Stimulated activated CD8-positive, alpha-beta memory T cell treated with anti-CD3 and anti-CD28 coated beads, Interleukin-7, amount 100 ng/mL, for 24 hours (primary cell): ENCODE measurements at places on chromosomes 5 and 9.

DNA sequence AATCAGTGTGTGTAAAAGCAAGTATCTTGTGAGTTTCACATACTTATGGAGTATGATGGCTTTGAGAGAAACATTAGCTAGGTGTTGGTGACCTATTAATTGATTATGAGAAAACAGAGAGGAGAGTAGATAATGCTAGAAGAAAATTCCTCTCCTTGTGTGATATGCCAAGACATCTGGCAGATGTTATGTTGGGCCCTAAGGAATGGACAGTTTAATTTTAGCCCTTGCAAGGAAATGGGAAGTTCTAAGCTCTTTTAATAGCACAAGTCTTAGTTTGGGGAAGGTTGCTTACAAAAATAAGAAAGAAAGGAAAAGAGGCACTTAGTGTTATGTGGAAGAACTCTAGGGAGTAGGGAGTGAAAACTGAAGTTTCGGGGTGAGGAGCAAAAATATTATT is 5.1 kb downstream of the ZNF462 start:
- DNase-seq: no peak

- DNase-seq: no peak
Observed at GRCh38 chr5:24539613-24540012, 105.2 kb downstream of the CDH10 start.

- no peak for DNase-seq
Observed at GRCh38 chr5:6840136-6840793, 127.0 kb downstream of the TENT4A start.

DNA sequence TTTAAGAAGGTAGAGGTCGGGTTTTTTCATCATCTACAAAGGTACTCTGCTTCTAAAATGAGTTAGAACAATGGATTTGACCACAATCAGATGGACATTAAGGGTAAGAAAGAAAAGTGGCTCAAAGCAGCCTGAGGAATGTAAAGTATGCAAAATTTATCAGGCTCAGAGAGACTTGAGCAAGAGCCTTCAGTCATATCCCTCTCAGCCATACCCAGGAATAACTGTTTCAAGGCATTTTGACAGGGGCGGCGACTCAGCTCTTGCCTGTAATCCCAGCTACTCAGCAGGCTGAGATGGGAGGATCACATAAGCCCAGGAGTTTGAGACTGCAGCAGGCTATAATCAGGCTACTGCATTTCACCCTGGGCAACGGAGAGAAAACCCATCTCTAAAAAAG is 38.8 kb upstream of the ANXA2R start:
- DNase-seq: no peak

- DNase-seq: no peak
Observed at GRCh38 chr5:140060816-140061215, 17.7 kb upstream of the NRG2 start.

DNA sequence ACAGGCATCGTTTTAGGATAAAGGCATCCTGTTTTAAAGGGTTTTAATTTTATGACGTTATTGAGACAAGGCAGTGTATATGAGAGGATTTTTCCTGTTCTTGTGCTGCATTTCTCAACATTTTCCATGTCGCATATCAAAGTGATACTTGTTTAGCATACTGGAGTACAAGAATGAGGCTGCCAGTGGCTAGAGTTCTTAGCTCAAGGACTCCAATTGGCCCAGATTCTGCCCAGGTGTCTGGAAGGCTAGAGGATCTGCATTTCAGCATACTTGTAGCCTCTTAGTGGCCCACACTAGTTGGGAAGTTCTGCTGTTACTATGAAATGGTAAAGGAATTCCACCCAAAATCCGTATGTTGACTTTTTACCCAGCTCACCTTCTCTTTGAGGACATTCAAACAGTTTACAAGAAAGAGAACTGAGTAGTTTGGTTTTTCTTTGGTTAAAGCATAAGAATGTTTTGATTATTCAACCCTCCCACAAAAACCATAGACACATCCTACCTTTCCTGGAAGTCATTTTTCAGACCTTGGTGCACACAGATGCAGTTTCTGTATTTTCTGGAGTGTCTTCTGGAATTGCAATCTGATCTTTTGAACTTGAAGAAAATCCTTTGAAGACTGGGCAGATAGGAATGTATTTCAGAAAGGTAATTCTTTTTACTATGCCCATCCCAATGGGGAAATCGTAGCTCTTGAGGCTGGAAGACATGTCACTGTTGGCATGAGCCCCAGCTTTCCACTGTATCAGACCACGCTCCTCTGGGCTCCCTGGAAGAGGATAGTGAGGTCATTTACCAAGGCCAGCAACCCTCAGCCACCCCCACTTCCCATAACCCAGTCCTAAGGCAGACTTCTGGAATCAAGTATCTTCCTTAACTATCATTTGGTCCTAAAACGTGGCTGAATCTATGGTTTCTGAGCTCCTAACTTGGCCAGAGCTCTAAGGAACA is 11.3 kb downstream of the SLC23A1 start:
- no peak for DNase-seq

- no peak for DNase-seq
Observed at GRCh38 chr9:114884787-114885452, 45.5 kb downstream of the TNFSF8 start.

DNA sequence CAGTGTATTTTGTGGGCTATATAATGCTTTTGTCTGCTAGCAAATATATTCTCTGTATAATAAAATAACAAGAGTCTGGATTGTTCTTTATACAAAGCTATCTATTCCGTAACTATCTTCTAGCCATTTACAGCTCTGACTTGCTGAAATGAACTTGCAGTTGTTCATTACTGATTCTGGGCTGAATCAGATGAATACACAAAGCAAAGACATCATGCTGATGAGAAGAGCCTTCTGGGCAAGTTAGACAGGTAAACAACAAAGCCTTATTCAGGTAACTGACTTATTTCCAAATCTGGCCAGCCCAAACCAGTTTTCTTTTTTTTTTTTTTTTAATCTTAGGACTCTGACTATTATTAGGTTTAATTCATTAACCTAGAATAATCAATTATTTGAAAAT is 255.5 kb downstream of the KIAA0825 start:
- DNase-seq: no peak

- no peak for DNase-seq
Observed at GRCh38 chr9:36039696-36040095, 3.0 kb downstream of the RECK start.

GRCh38 chr5:118519466-118519865 is 468.9 kb downstream of the DTWD2 start:
- DNase-seq: no peak

GRCh38 chr9:126159430-126160060 is 167.1 kb upstream of the MVB12B start:
- no peak for DNase-seq

DNA sequence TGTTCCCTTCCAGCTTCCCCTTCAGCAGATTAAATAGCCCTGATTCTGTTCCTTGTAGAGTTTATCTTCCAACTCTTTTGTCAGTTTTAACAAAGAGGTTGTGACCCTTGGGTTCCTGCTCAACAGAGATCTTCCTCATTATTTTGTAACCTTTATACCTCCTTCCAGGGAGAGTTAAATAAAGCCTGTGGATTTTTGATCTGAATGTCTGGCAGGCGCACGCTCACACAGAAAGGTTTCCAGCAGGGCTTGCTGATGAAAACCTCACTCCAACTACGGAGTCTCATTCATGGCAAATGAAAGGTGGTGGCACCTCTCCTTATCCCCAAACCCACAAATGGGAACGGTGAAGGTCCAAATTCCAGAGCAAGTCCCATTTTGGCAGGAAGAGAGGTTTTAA is 129.0 kb downstream of the SREK1 start:
- no peak for DNase-seq

GRCh38 chr5:179219661-179220620 is 125.3 kb downstream of the ADAMTS2 start:
- no peak for DNase-seq

DNA sequence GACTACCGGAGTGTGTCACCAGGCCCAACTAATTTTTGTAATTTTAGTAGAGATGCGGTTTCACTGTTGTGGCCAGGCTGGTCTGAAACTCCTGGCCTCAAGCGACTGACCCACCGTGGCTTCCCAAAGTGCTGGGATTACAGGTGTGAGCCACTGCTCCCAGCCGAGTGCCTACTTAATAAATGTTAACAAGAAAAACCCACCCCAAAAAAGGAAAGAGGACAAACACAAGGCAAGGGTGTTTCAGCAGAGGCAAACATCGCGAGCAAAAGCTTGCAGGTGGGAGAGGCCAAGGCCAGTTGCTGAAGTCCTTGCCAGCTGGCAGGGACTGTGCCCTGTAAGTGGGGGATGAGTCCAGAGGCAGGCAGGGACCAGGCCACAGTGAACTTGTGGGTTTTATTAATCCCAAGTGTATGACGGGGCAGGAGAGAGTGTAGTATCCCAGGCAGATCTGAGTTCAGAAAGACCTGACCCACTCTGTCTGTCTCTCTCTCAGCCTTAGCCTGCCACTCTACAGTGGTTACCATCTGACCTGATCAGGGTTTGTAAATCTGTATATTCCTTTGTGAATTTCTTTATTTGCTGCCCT is 6.4 kb upstream of the FPGS start:
- no peak for DNase-seq

DNA sequence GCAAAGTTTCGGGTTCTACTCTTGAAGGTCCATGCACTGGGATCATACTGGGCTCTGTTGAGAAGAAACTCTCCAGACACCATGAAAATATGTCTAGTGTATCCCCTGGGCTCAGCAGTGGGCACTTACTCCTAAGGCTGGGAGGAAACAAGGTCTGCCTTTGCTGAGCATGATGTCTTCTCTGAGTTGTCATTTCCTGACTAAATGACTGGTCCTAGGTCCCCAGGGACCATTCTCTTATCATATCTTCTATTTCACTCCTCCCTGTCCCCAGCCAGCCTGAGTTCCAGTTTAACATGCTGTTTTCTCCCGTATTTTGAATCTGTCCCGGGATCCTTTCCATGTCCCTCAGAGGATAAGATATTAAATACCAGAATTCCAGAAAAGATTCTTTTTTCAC is 225.4 kb downstream of the MTRR start:
- no peak for DNase-seq

DNA sequence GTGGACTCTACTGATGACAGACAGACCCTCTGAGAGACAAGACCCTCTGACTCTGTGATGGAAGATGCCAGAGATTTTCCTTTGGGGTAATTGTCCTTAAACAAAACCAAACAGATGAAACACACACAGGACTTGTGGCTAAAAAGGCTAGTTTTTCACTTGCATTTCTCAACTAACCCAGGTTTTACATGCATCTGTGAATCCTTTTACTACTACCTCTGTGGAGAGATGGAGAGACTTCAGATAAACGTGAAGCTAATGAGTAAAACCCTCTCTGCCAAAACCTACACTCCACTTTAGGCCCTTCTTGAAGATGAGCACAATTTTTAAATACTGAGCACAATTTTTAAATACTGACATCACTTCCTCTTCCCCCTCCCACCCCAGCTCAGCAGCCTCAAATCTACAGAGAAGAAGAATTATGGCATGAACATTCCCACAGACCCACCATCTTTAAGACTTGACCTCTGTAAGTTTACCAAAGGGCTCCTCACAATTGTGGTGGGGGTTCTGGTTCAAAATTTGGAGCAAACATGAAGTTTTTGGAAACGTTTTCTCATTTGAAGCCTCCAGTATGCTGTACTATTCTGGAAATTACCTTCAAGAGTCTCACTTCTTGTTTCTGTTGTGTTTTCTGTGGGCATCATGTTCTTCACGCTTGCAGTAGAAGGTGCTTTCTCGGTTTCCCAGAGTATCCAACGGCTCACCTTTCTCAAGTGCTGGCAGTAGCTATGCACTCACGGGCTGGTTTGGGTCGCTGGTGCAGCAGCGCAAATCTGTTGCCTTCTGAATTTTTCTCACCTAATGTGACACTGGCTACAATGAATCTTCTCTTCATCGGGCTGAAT is 42.7 kb downstream of the ACER2 start:
- no peak for DNase-seq

DNA sequence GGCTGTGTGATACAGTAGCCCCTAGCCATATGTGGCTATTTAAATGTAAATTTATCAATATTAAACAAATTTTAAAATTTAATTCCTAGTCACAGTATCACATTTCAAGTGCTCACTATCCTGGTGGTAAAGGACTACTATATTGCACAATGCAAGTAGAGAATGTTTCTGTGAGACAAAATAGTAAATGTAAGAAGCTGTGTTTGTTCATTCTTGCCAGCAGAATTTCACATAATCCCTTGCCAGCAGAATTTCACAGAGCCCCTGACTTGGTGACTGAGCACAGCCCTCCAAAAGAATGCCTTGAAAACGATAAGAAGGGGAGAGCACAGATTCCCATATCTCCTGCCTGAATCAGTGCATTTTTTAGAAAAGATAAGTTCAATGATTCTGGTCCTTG is 75.9 kb upstream of the SELENOP start:
- DNase-seq: no peak

DNA sequence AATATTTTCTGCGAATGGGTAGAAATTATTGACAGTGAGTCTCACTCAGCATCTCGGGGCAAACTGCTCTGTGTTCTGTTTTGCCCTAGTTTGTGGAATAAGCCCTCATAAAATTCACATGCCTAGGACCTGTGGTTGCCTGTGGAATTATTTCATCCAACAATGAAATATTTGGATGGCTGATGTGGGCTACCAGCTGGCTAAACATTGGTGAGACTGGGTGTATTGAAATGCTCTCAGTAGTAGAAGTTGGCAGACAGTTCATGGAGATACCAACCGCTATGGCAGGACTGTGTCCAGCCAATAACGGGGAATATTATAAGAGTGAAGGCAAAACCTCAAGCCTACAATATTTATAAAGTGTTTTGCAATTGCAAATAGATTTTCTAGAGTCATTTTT is 344.1 kb upstream of the RPS23 start:
- DNase-seq: no peak

GRCh38 chr9:1554081-1555035 is 460.8 kb upstream of the SMARCA2 start:
- DNase-seq: no peak

DNA sequence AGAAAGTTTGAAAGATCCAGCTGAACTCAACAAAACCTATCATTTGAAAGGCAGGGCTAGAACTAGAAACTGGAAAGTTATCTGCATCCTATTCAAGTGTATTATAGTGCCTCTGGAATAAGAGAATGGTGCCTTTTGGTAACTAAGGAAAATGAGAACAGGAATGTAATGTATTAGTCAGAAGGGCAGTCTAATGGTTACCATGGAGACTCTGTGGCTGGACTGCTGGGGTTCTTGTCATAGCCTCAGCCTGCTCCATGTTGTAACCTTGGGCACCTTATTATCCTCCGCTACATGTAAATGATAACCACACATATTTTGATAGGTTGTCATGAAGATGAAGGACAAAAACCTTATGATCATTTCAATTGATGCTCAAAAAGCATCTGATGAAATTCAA is 24.6 kb upstream of the IFNB1 start:
- no peak for DNase-seq
